ENCODE measurements at places on chromosomes 11 and 22.

DNA sequence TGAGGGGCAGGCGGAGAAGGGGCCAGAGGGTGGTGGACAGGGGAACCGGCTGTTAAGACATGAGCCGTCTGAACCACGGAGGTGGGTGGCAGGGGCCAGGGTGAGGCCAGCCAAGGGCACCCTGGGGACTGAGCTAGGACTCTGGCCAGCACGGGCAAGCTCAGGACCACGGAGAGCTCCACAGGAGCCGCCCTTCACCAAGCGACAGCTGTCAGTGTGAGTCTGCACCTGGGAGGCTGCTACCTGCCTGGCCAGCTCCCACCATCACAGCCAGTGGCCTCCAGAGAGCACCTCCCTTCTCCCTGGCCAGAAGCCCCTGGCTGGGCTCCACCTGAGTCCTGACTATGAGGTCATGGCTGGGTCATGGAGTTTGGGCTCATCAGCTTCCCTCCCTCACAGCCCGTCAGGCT, 21.6 kb downstream of the MGAT3 start:
- no peak for DNase-seq

DNA sequence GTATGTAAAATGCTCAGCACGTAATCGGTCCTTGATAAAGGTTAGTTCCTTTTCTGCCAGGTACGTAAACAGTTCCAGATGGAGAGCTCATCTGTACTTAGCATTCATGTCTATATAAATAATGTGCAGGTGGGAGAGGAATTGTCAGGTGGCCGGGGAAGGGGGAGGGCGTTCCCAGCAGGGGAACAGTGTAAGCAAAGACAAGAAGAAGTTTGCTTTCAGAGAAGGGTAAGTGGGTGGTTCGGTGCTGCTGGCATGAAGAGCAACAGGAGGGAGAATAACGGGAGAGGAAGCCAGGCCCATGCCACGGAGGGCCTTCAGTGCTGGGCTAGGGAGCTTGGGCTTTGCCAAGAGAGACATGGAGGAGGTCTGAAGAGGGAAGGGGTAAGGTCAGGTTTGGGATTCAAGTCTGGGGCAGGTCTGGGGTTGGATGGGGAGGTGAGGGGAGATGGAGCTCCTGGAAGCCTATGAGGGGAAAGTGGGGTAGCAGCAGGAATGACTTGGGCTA, 11.4 kb upstream of the WNT11 start:
- no peak for DNase-seq

- no peak for DNase-seq
Observed at GRCh38 chr11:128195057-128195751, 392.2 kb downstream of the ETS1 start.

DNA sequence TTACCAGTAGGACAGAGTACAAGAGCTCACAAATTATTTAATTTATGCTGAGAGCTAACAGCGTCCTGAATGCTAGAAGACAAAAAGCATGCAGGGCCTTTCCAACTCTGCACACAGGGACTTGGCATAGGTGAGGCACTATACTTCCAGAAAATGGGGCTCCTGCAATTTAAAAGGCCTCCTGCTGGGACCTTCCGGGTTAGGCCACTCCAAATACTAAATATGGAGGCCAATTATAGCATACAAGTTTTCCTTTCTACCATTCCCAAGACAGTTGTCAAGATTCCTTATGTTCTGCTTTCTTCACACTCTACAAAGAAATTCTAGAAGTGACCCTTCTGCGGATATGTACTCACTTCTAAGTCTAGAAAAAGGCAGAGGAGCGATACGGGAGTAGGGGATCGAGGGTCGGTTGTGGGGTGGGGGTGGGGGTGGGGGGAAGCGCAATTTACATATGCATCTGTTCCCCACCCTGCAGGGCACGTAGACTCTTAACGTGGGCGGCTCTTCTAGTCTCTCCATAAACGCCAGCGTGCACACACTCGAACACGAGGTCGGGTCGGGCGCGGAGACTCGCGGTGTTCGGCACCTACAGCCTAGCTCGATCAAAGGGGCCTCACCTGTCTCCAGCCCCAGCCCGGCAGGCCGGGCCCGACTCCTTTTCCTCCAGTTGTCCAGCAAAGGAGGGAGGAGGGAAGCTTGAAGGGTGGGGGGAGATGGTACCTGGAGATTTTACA, 728 bp downstream of the DCUN1D5 start:
- DNase-seq, result peak; percentile 30

DNA sequence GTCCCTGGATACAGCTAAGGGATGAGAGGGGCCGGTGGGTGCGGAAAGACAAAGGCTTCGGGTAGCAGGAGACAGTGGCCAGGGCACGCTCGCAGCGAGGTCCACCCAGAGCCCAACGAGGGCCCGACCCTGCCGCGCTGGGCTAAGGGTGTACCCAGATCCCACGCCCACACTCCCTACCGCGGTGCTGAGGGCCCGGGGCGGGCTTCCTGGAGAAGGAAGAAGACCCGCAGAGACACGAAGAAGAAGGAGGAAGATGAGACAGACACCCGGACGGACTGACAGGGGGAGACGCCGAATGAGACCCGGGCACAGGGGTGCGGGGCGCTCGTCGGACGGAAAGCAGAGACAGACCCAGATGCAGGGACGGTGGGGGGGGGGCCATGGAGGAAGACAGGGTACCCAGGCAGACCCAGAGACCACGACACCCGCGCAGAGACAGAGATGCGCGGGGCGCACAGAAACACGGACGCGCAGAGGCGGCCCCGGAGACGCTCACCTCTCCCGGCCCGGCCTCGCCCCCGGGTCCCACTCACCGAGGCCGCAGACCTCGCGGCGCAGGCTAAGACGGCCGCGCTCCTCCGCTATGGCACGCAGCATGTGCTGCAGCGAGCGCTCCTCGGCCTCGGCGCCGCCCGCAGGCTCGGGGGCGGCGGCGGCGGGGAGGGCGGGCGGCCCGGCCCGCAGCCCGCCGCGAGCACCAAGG, 437 bp downstream of the KIAA0930 start:
- peak; percentile 71 for DNase-seq

GRCh38 chr11:79427126-79427525, 13.7 kb downstream of the TENM4 start:
- DNase-seq, result no peak

- DNase-seq, result no peak
Observed at GRCh38 chr11:69726481-69726880, 22.7 kb upstream of the FGF19 start.

DNA sequence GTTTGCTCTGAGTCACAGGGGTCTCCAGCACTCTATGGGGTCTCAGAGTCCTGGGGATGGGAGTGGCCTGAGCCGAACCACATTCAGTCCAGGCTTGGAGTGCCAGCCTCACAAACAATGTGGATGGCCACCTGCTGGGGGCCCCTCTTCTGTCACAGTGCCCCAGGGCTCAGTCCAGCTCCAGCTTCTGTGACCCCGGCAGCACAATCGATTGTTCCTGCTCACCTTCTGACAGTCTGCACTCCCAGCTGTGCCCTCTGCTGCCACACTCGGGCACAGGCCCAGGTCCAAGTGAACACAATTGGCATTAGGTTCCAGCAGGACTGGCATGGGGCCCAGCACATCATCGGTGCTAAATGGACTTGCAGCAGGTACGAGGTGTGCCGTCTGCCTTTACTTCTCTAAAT, 84.8 kb downstream of the TP53I11 start:
- peak; percentile 53 for DNase-seq

DNA sequence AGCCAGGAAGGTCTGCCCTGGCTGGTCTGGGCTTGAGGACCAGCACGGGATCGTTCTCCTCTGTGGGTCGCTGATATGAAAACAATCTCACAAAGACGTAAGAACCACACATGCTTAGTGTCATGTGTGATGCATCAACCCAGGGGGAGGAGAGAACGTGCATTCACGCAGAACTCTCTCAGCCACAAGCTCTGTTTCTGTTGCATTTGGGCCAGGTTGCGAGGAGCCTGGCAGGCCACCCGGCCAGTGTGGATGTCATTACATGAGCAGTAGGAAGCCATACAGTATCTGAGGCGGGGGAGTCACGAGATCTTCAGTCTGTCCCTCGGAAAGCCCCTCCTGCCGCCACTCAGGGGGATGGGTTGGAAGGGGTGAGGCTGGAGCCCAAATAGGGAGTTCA, 53.1 kb upstream of the KCNQ1OT1 start:
- DNase-seq, result peak; percentile 36

DNA sequence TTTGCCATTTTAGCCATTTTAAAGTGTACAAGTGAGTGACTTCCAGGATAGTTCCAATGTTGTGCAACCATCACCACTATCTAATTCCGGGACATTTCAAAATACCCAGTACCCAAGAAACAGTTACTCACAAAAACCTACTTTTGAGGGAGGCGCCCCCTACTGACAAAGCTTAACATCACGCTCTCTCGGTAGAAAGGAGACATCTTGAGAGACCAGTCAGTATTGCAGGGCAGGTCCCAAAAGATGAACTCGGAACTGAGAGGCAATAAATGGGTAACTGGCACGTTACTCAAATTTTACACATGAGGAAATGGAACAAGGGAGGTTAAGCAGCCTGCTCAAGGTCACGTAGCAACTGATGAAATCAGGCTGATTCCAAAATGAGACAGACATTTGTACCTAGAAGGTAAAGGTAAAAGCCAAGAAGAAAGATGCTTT, 50.0 kb upstream of the POU2AF1 start:
- DNase-seq, result no peak

GRCh38 chr11:122895563-122895962, 13.0 kb downstream of the JHY start:
- DNase-seq, result no peak

DNA sequence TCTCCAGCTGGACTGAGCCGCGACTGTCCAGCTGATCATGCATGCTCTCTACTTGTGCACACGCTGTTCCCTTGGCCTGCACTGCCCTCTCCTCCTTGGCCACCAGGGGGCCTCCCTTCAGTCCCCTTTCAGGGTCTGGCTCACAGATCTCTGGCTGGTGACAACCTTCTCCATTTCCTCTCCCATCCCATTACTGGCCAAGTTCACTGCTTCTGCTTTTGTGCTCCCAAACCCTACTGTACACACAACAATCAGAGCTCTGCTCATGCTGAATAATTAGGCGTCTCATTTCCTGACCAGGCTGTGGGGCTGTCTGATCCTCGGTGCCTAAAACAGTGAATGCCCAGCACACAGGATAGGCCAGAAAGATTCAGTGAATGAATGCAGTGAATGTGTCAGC, 224.0 kb upstream of the NARS2 start:
- DNase-seq, result peak; percentile 81

- DNase-seq, result peak; percentile 9
Observed at GRCh38 chr11:6505577-6506240, 8.6 kb downstream of the DNHD1 start.

DNA sequence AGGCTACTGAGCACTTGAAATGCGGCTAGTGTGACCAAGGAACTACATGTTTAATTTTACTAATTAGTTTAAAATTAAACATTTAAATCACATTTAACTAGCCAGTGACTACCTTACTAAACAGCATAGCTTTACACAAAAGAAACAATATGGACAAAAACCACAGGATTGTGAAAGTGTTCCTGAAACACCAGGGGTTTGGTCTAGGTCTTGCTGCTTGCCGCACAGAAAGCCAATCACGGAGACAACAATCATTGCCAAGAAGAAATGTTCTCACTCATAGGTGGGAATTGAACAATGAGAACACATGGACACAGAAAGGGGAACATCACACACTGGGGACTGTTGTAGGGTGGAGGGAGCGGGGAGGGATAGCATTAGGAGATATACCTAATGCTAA, 309.5 kb downstream of the C11orf87 start:
- DNase-seq, result no peak

DNA sequence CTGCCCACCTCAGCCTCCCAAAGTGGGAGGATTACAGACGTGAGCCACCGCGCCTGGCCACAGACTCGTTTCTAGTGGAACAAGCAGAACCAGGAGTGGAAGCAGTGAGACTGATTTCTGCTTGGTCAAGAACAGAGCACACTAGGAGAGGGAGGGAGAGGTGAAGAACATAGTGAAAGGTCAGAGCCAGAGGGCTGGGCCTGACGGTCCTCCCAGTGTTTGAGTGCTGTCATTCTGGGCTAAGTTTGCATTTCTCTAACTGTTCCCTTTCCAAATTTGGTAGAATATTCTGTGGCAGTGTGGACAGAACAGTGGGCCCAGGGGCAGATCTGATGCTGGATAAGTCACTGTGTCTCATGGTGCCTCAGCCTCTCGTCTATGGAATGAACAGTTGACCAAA, 55.2 kb downstream of the OSBP2 start:
- no peak for DNase-seq

DNA sequence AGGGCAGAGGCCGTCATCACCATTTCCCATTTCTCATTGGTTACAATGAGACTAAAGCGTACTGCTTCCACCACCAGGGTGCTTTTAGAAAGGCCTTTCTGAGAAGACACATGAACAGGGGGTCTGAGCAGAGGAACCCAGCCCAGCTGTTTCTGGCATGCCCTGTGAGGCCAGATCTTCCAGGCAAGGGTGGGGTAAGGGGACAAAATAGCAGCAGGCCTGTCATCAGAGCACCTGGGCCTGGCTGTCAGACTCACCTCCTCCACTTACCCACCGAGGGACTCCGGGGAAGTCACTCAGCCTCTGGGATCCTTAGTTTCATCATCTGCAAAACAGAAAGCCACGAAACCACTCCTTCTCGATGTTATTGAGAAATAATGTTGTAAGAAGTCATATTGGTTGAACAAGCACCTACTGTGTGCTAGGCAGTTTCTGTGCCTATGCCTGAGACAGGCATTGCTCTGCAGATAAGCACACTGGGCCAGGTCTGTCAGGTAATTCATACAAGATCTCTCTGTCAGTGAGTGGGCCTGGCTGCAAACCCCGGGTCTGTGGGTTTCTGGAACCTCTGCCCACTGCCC, 8.8 kb upstream of the WNT11 start:
- DNase-seq, result no peak

DNA sequence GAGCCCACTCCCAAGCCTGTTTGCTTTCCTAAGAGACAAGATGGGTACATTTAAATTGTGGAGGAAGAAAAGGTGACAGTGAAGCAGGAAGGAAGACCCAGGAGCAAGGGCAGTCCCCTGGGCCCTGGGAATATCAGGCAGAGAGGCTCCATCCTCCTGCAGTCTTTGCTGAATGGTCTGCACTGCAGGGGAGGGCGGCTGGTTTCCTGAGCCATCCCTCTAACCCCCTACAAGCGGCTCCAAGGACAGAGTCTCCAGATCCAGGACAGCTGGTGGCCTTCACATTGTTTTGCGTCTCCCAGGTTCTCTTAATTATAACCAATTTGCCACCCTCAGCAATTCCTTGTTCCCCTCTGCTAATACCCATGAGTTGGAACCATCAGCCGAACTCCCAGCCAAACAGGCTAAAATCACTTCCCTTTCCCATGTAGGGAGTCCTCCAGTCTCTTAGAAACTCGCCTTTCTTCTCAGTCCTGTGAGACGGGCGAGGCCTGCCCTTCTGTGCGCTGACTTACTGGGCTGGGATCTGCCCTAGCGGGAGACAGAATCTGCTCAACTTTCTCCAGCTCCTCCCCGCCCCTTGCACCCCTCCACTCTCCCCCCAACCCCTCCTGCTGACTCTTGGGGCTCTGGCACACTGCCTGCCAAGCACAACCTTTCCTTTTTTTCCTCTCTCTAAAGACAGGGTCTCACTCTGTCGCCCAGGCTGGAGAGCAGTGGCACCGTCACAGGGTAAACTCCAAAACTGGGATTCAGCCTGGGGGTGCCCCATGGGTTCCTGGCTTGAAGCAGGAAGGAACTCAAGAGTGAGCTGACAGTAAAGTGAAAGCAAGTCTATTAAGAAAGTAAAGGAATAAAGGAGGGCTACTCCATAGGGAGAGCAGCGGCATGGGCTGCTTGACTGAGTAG, 53.4 kb upstream of the EMID1 start:
- peak; percentile 67 for DNase-seq

- DNase-seq, result no peak
Observed at GRCh38 chr22:19337137-19337536, 45.6 kb upstream of the CLTCL1 start.

Data from retina (tissue), 1 donor.